IPS DF 19.7 (cell line): ENCODE measurements at places on chromosomes 7 and 10.

GRCh38 chr10:72375585-72375984 is 20.9 kb upstream of the DNAJB12 start:
- DNase-seq, result no peak

- no peak for DNase-seq
These were observed 84.0 kb downstream of the ARL4A start for GRCh38 chr7:12771378-12771877.

DNA sequence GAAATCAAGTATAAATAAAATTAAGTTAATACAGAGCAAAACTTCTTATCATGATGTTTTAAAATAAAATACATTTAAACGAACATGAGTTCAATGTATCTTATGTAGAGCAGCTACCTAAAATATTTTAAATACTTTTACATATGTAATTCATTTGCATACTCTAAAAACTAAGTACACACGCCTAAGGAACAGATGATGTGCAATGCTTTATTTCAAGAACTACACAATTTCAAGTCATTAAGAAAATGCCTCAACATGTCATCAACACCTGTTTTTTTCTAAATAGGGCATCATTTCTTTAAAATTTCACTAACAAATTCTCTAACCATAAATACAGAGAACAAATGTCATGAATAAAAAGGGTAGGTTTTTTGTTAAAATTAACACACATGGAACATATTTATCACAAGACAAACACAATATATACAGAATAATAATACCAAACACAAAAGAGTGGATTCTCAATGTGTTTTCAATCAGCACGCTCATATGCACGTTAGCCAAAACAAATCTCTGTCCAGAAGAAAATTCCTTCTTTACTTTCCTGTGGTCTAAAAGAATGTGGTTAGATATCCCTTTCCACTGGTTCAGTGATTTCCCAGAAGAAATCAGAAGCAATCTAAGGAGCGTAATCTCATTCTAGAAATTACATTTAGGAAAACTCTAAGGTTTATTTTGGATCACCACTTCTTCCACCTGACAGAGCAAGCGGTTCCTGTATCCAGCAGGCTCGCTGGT is 73.0 kb upstream of the PFKP start:
- no peak for DNase-seq

DNA sequence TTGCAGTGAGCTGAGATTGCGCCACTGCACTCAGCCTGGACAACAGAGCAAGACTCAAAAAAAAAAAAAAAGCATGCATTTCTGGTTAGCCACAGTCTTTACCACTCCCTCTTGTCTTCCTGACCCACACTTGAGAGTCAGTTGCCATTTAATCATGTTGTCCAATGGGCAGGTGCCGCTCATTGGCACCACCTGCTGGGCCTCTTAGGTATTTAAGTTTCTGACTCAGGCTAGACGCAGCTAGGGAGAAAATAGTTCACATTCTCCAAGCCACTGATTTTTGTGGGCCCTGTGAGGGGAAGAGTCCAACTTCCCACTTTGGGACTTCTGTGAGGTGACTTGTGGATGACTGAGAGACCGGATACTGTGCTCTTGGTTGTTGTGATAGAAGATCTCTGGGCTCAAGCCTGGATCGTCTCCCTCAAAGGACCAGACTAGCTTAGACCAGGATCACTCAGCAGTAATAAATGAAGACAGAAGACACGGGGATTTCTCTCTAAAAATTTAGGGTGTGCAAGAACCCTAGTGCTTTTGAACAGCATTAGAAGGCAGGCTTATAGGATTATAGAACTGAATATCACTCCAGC is 26.8 kb upstream of the SORCS3 start:
- DNase-seq, result no peak

DNA sequence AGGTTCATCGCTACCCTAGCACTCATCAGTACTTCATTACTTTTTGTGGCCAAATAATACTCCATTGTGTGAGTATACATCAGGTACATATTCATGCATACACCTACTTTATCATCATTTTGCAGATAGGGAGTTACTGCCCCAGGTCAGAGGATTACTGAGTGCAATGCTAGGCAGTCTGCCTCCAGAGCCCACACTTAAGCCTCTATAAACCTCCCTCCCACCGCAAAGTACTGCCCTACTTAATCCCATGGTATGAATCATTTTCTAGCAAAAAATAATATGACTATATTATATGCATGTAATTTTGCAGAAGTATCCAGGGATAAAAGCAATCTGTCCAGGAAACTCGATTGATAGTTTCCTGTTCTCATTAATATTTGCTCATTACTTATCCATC is 194.3 kb downstream of the GRID1 start:
- no peak for DNase-seq

GRCh38 chr7:80916770-80917741 is 1.8 kb downstream of the SEMA3C start:
- DNase-seq, result no peak

GRCh38 chr7:92528958-92529264 is 316 bp downstream of the RBM48 start:
- DNase-seq, result no peak

DNA sequence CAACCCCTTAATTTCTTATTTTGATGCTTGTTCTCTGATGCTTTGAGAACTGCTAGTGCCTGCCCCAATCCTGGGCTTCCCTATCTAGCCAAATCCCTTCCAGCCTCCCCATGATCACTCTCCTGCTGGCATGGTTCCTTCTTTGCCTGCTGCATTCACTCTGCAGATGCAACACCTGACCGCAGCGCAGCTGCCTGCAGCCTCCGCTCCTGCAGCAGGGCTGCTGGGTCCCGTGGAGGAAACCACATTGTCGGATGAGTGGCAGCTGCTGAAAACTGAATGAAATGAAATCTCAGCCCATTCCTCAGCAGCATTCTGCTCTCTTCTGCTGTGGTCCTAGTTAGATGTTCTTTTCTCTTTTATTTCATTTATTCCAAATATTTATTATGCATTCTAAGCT is 320.3 kb downstream of the CCDC3 start:
- DNase-seq, result no peak

DNA sequence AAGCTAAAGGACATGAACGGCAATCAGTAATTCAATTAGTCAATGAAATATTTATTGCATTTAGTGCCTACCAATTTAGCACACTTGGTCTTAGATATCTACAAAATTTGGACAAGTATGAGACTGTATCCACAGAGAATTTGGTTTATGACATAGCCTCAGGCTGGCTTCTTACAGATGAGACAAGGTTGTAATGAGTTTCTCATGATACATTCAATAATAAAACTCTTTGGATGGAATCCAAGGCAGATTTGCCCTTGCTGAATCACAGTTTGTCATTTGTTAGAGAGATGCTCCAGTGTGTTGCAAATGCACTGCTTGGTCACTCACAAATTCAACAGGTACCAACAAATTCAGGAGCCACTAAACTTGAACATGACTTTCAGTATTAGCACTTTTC is 162.5 kb downstream of the GPR37 start:
- DNase-seq, result no peak

DNA sequence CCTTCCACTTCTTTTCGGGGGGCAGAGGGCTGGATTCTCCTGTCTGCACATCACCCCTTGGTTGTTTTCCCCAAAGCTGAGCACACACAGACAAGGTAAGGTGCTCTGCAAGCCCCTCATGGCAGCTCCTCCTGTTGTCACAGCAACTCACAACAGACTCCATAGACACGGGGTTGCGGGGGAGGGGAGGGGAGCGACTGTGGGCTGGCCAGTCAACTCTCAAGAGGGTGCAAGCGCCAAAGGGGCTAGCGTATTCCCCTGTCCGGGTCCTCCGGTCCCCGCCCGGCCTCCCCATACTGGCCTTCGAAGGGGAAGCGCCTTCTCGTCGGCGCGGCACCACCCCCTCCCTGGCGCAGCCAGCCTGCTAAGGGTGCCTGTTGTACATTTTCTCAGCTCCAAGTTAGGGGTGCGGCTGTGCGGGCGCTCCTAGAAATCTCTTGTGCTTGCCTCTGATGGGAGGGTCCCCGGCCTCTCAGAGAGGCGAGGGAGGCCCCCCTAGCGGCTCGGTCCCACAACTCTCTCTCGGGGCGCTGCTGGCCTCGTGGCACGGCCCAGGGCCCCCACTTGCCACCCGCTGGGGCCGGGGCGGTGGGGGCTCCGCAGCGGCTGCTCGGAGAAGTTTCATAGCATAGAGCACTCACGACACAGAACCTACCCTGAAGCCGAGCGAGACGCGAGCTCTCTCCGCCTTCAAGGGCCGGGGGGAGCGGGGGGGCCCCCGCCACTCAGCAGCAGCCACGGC is 498 bp downstream of the RHOBTB1 start:
- DNase-seq, result peak; percentile 17

DNA sequence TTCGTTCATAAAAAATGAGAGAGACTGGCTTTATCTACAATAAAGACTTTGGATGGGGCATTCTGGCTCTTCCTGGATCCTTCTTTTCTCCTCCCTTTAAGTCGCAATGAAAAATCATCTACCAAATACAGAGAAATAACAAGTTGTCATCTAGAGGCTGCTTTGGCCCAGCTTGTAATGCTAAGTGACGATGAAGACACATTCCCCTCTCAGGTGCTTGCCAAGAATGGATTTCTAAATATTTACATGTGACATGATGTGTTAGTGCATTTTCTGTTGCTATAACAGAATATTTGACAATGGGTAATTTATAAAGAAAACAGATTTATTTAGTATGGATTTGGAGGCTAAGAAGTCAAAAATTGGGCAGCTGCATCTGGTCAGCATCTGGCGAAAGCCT is 308.6 kb upstream of the NPVF start:
- DNase-seq, result no peak

DNA sequence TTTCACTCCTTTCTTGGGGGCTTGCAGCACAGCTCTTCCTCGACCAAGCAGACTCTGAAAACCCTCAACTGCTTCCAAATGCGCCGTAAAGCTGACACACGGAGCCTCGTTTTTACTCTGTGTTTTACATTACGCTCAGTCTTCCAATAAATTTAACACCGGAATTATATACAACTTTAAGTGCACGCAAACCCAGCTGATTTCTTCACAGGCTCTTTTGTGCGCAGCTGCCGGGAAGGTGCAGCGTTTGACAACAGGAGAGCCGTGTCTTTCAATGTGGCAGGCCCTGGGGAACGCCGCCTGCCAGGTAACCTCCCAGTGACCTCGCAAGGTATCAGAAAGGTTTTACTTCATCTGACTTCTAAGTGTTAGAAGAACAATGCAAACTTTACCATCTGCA is 35.0 kb downstream of the GFRA1 start:
- DNase-seq, result no peak

GRCh38 chr10:32987172-32987571 is 29.1 kb upstream of the ITGB1 start:
- no peak for DNase-seq

GRCh38 chr10:110335314-110336064 is 30.8 kb upstream of the SMNDC1 start:
- no peak for DNase-seq

- no peak for DNase-seq
These were observed 60.9 kb downstream of the BRAF start for GRCh38 chr7:140863867-140864266.
